ENCODE measurements at places on chromosomes 4 and X.

GRCh38 chrX:29617725-29618124 is 597.6 kb upstream of the MAGEB2 start:
- no peak for DNase-seq

- DNase-seq: no peak
Observed at GRCh38 chr4:188328966-188329365, 189.7 kb downstream of the TRIML1 start.

GRCh38 chr4:47579235-47579634 is 94.2 kb downstream of the ATP10D start:
- DNase-seq: no peak

GRCh38 chr4:16663307-16663706 is 235.1 kb downstream of the LDB2 start:
- DNase-seq: no peak

DNA sequence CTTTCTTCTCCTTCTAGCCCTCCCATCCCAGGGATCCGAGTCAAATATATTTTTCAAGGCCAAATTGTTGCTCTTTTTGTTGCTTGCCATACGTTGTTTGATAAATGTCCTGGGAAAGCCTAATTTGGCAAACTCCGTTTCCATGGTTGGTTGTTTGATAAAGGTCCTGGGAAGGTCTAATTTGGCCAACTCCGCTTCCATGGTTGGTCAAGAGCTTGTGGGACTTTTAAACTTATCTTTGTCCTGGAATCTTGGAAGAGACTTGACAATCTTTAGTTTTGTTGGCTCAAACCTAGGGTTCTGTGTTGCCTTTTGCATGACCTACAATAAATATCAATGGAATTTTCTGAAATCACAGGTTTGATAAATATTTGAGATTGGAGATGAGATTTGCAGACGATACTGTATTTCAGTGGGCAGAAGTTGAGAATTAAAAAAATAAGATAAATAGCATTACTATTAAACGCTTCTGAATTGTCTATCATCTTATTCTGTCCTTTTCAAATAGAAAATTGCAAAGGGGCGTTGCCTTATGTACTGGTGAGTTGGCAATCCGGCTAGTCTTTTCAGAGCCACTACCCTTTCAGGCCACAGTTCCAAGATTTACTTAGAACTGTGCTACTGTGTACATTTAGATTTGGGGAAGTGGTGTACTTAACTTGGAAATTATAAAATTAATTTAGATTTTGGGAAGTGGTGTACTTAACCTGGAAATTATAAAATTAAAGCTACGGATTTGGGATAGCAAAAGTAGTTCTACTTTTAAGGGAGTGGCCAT is 804 bp downstream of the OSTC start:
- peak; percentile 29 for DNase-seq

DNA sequence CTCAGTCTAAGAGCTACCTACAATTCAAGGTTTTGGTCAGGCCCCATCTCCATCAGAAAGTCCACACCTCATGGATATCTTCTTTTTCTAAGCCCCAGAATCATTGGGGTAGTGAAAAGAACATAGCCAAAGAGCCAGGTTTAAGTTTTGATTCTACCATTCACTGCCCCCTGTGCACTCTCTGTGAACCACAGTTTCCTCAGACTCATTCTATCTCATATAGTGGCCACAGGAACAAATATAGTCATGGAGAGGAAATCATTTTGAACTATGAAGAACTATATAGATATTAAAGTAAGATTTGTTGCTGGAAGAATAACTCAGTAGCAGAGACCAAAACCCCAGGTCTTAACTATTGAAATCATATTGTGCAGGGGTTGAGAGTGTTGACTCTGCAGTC is 3.3 kb downstream of the SYTL5 start:
- no peak for DNase-seq

GRCh38 chr4:177974461-177974860 is 532.2 kb upstream of the AGA start:
- no peak for DNase-seq

DNA sequence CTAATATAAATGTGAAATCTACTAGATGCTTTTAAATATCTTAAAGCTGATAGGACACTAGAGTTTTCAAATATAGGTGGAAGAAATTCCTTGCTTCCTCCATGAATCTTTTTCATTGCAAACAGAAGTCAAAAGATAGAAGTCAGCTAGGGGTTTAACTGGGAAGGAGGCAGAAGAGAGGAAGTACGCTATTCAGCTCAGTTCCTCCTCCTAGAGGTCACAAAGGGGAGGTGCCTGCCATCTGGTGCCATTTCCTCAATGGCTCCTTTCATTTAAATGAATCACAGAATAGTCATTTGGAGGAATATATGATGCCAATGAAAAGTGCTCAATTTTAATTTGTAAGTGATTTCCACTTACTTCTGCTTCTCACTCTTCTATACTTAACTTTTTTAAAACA is 8.5 kb downstream of the COL25A1 start:
- DNase-seq: no peak

DNA sequence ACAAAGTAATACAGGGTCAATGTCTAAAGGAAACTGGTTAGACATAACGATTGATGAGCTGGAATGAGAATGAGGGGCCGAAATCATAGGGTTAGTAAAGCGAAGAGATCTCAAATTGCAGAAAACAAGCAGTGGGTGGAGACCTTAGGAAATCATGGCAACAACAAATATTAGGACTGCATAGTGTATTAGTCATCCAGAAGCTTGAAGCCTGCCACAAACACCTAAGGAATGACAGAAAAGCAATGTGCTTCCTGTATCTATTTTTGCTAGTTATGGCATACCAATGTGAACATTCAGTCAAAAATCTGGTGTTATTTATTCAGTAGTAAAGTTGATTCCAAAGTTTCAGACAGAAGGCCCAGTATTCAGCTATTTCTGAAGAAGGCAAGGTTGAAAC is 410.9 kb upstream of the CT83 start:
- no peak for DNase-seq

DNA sequence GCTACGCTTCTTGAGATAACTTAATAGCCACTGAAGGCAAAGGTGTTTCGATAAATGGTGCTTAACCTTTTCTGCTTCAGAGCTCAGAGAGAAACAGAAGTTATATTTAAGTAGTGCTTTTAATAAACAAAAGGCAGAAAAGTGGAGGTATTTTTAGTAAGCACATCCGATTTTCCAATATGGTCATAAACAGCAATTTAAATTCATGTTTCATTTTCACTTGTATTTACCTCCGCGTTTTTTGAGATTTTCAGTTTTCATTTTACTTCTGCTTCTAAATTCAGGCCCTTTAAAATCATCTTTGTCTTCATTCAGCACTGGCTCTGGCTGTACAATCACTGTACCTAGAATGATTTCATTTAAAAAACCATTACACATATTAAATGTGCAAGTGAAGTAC is 92.4 kb downstream of the ATRX start:
- no peak for DNase-seq

- no peak for DNase-seq
Observed at GRCh38 chr4:131974730-131975129, 1174.4 kb upstream of the PCDH10 start.

- DNase-seq: no peak
Observed at GRCh38 chrX:489820-490219, 103.1 kb upstream of the PPP2R3B start.

GRCh38 chrX:22165732-22166457 is 106.8 kb upstream of the CBLL2 start:
- no peak for DNase-seq

GRCh38 chr4:34043131-34043530 is 2201.2 kb downstream of the ARAP2 start:
- no peak for DNase-seq

DNA sequence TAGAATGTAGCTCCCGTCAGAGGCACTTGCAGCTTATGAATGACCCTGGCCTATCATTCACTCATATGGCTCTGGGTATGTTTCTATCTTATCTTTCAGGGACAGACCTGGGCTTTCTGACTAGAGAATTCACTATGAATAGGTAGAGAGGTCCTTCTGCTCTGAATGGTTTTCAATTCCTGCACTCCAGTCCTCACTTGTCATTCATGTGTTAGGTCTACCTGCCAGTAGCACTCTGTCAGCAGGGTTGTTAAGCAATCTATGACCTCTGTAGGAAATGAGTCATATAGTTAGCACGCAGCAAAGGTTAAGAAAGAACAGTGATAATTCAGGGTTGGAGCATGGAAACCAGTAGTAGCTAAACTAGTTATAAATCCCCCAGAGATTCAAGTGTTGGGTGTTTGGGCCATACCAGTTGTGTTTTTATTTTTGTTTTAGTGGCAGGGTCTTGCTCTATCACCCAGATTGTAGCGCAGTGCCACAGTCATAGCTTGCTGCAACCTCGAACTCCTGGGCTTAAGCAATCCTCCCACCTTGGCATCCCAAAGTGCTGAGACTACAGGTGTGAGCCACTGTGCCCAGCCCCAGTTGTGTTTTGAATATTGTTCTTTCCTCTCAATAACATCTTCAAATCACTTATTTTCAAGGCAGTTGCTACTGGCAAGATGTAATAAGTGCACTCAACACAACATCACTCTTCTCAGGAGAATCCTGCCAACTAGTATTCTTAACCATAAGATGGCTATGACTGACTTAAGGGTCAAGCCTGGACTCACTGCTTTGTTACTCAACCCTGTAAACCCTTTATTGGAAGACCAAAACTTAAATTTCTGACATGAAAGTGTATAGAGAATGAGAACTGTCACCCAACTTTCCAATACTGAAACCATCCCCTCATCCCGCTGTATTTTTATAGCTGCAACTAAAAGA is 25.1 kb downstream of the ARL13A start:
- no peak for DNase-seq

DNA sequence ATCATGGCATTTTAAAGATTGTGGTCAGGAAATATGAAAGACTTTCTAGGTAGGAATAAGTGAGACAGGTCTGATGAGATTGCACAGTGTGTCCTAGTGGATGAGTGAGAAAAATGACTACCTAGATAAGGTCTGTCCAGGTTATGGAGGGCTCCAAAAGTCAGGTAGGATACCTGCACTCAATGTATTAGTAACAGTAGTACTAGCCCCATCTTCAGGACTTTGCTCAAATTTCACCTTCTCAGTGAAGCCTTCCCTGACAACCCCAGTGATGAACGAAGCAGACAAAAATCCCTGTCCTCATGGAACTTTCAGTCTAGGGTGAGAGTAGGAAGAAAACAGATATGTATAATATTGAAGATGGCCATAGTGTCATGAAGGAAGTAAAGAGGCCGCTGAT is 85.7 kb downstream of the ZIC3 start:
- no peak for DNase-seq

GRCh38 chrX:11724122-11725017 is 33.7 kb upstream of the MSL3 start:
- DNase-seq: no peak

DNA sequence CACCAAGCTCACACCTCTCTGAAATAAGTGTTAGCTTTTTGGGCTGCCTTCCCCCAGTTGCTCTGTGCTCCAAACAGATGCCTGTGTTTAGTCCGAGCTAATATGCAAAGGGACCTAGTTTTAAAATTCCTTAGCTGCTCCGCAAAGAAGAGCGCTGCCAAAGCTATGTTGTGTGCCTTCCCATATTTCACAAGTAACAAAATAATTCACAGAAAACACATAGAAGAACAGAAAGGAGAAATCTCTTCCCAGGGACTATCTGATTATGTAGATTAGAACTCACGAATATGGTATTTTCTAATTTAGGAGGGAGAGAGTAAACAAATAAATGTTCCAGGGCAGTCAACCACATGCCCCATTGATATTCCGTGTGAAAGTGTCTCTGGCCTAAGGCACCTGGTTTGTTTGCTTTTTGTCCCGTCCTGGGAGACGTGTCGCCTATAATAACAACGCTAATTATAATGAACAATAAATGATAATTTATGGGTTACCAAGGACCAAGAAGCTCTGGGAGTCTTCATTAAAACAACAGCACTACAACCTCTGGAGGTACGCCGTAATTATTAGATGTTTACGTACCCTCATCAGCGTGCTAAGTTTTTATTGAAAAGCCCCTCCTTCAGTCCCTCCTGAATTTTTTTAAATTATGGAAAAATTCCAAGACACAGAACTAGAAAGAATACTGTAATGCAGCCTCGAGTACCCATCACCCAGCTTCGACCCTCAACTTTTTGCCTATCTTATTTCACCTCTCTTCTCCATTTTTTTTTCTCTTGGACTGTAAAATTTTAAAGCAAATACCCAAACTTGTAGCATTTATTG is 1.2 kb upstream of the CCNG2 start:
- DNase-seq: no peak

- DNase-seq: no peak
Observed at GRCh38 chr4:71697031-71697430, 86.8 kb downstream of the GC start.

DNA sequence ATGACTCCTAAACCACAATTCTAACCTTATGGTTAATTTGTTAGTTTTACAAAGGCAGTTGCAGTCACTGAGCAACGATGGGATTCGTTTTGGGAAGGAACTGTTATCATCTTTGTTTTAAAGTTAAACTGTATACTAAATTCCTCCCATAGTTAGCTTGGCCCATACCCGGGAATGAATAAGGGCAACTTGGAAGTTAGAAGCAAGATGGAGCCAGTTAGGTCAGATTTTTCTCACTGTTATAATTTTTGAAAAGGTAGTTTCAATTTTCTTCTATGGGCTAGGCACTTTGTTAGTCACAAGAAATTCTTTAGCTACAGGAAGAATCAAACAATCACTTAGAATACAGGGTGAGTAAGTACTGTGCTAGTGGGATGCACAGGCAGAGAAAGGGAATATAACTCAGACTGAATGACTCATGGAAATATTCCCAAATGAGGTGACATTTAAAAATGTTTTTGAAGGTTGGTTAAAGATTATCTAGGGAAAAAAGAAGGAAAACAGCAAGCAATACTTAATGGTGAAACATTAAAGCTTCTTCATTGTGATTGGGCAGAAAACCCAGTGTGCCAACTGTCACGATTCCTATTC is 153.6 kb downstream of the MAGEB17 start:
- no peak for DNase-seq

Measured in glomerular endothelial cell (primary cell).